ENCODE measurements at places on chromosomes 6 and 20.
A peak's percentile ranks its signal among the peaks of the same experiment; 100 is the strongest.

DNA sequence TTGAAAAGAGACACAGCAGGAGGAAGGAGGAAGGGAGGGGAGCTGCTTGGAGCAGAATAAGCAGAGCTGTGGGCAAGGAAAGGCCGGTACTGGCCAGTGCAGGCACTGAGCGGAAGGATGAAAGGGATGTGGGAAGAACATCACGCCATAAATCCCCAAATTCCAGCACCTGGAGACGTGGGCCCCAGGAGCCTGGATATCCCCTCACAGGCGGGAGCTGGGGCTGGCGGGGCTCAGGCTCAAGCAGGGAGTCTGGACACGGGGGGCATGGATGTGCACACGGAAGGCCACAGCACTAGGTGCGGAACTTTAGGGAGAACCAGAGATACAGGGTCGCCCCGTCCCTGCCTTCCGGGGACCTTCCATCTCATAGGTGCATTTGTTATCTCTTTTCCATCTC is 7.5 kb upstream of the RPP40 start:
- no peak for DNase-seq

- DNase-seq = no peak
Measured at GRCh38 chr20:44129911-44130718, 56.9 kb downstream of the JPH2 start.

GRCh38 chr20:39785252-39785917 is 823.2 kb downstream of the DHX35 start:
- DNase-seq = no peak

DNA sequence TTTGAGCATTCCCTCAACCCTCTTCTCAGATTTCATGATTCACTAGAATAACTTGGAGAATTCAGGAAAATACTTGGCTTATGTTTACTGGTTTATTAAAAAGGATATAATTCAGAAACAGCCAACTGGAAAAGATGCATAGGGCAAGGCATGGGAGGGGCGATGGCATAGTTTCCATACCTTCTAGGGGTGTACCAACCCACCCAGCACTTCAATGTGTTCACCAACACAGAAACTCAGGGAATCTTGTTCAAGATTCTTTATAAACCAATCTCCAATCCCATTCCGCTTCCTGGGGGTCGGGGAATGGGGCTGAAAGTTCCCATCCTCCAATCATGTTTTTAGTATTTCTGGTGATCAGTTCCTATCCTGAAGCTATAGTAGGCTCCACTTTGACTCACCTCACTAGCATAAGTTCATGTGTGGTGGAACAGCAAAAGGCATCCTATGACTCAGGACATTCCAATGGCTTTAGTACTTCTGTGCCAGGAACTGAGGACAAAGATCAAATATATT is 164.4 kb downstream of the SIM1 start:
- no peak for DNase-seq

GRCh38 chr6:36925809-36926208 is 28.7 kb upstream of the PI16 start:
- no peak for DNase-seq

DNA sequence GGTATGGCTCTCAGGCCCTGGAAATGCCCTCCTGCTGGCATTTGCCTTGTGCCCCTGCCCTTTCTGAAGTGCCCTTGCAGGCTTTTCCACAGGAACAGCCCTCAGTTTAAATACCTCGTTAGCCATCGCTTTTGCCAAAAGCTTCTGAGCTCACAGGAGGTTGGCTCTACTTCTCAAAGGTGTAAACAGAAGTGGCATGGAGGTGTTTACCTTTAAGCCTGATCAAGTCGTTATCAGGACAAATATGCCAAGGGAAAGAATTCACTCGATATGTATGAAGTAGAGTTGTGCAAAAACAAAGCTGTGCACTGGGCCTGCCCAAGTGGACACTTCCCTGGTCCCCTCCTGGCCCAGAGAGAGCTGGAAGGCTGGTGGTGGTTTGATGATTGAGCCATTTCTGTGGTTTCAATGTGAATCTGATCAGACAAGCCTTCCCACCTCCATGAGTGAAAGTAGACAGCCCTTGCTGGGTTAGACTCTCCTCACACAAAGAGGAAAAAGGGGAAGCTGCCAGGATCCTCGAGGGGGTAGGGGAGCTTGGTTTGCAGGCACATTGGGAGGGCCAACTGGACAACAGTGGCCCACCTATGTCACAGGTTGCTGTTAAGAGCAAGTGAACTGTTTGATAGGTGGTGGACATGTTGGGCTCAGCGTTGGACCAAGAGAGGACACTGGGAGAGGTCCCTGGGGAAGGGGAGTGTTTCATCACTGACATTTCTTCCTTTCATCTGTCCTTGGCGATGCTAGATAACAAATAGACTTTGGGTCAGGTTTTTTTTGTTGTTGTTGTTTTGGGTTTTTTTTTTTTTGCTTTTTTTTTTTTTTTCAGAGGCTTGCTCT is 98.7 kb downstream of the ZDHHC14 start:
- DNase-seq = no peak

GRCh38 chr6:96554558-96554957 is 8.4 kb upstream of the FHL5 start:
- DNase-seq = no peak

DNA sequence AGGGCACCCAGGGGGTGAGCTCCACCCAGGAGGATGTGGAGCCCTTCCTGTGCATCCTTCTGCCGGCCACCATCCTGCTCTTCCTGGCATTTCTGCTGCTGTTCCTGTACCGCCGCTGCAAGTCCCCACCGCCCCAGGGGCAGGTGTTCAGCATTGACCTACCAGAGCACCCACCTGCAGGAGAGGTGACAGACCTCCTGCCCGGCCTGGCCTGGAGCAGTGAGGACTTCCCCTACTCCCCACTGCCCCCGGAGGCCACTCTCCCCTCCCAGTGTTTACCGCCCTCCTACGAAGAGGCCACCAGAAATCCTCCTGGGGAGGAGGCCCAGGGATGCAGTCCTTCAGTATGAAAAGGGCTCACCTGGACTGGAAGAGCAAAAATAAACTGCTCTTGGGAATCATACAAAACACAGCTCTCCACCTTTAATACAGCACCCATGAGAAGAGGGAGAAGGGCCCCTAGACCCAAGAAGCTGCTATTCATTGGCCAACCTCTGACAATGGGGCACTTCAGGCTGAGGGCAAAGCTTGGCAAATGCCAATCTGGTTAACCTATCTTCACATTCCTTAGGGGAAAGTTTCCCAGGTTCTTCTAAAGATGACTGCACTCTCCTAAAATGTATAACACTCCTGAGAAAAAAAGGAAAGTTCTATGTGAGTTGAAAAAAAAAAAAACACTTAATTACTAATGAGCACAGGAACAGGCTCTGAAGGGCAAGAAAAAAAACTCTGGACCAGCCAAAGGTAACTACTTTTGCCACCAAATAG is 5.0 kb downstream of the SMIM28 start:
- DNase-seq = no peak

DNA sequence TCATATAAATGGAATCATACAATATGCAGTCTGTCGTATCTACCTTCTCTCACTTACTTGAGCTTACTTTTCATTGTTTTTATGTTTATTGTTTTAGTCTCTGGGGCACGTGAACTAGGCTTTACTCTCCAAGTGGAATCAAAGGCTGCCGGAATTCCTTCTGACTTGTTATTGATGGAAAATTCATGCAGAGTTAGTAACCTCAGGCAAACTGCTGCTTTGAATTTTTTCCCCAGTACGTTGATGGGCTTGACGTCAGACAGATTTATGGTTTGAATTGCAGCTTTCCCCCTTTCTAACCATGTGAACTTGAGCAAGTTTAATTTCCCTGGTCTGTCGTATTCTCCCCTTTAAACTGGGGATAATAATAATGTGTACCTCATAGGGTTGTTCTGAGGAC is 68.6 kb downstream of the ZDHHC14 start:
- DNase-seq = no peak

- DNase-seq = no peak
Measured at GRCh38 chr6:42260972-42261371, 43.3 kb upstream of the MRPS10 start.

DNA sequence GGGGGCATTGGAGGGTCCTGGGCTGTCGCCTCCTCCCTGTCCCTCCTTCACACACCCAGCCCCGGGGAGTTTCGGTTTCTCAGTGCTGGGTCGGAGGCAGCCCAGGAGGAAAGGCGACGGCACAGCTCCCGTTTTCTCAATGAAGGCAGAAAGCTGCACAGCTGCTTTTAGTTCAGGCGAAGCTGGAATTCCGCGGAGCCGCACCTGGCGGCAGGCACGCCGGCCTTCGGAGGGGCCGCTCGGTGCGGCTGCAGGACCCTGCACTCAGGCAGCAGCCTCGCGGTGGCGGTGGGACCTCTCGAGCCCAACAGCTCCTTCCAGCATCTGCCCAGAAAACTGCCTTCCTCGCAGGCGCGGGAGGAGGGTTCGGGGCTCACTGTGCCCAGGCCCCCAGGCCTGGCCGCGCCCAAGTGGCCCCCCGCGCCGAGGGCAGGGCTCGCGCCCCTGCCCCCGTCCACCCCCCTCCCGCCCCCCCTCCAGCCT is 4.6 kb downstream of the FOXQ1 start:
- DNase-seq = no peak

DNA sequence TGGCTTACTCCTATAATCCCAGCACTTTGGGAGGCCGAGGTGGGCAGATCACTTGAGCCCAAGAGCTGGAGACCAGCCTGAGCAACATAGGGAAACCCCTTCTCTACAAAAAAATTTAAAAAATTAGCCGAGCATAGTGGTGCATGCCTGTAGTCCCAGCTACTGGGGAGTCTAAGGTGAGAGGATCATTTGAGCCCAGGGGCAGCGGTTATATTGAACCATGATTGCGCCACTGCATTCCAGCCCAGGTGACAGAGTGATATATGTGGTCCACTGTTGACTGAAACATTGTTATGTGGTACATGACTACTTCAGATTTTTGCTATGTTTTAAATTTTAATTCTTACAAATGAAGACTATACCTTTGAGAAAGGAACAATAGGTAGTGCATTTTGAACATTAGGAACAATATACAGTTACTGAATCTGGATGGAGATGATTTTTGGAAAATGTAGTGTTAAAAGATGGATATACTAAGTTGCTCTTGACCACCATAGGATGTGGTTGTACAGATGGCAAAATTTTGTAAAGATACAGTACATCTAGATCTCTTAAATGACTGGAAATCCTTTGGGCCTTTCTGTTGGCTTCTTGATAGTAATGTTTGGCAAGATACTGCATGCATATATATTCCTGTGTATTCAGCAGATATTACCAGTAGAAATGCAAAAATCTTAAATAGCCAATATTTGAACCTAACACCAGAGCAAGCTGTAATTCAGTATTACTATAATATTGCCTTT is 35.9 kb downstream of the MAPK14 start:
- DNase-seq = no peak

GRCh38 chr6:152161501-152161900 is 354.0 kb downstream of the ESR1 start:
- DNase-seq = no peak

- DNase-seq = no peak
Measured at GRCh38 chr6:20325641-20326421, 75.8 kb upstream of the E2F3 start.

GRCh38 chr20:60001108-60001507 is 42.9 kb downstream of the CDH26 start:
- no peak for DNase-seq

- DNase-seq = no peak
Measured at GRCh38 chr6:128095362-128095761, 194.5 kb upstream of the THEMIS start.

GRCh38 chr6:220312-220711 is 72.0 kb upstream of the DUSP22 start:
- no peak for DNase-seq

GRCh38 chr6:5809450-5809849 is 197.3 kb downstream of the NRN1 start:
- no peak for DNase-seq

GRCh38 chr20:10741060-10741459 is 67.3 kb upstream of the JAG1 start:
- DNase-seq = no peak

- DNase-seq = no peak
Measured at GRCh38 chr6:11144393-11144851, 32.9 kb upstream of the ERVFRD-1 start.

- DNase-seq = no peak
Measured at GRCh38 chr6:53029257-53029656, 34.2 kb upstream of the GSTA4 start.

DNA sequence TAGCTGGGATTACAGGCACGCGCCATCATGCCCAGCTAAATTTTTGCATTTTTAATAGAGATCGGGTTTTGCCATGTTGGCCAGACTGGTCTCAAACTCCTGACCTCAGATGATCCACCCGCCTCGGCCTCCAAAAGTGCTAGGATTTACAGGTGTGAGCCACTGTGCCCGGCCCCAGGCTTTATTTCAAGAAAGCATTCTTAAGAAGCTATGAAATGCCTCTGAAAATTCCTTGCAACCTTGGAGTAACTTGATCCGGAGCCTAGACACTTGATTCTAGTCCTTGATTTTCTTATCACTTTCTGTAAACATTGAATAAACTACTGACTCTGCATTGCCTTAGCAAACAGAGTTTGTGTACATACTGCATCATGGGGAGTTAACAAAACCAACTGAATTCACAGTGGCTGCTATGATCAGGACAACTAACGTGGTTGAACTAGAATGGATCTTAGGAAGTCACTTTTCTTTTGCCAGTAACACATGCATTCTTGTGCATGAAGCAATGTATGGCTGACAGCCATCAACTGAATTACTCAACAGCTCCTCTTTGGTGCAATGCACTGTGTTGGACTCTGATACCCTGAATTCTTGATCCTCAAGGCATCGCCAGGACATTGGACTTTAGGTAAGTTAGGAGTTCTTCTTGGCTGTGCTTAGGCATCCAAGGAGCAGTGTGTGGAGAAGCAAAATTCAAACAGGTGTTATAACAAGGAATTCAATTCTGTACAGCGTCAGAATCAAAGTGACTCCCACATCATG is 102.8 kb upstream of the TMEM170B start:
- DNase-seq = no peak

GRCh38 chr6:71496018-71496721 is 207.6 kb downstream of the OGFRL1 start:
- no peak for DNase-seq

- peak; percentile 78 for DNase-seq
Measured at GRCh38 chr20:8385247-8385646, 253.2 kb downstream of the PLCB1 start.

GRCh38 chr20:53004267-53004813 is 32.2 kb downstream of the TSHZ2 start:
- no peak for DNase-seq

DNA sequence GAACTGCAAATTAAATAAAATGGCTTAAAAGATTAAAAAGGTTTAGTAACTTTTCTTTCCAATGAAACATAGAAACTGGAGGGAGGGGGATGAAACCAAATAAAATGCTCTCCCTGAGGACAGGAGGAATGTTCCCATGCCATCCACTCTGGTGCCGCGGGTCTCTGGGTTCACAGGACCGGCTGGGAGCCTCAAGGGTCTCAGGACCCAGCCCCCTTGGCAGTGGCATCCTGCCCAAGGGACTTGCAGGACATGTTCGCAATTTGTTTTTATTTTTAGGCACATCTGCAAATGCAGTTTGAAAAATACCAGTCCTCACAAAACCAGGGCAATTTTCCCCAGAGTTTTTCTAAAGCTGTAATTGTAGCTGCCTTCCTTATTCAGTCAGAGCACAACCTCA is 7.5 kb downstream of the BEND3 start:
- DNase-seq = no peak

GRCh38 chr20:54295686-54296085 is 87.8 kb downstream of the PFDN4 start:
- no peak for DNase-seq

- no peak for DNase-seq
Measured at GRCh38 chr20:33644313-33645071, 17.6 kb upstream of the C20orf144 start.
